ENCODE measurements at places on chromosomes 5 and 9. TPM values are rescaled to one million over a fixed set of nuclear protein-coding genes. Genes with fewer than 3 reads are reported as not detected.

DOK3 gene
- 7.7 TPM for total RNA-seq

GCNT1 gene
- 11.0 TPM for total RNA-seq

DNA sequence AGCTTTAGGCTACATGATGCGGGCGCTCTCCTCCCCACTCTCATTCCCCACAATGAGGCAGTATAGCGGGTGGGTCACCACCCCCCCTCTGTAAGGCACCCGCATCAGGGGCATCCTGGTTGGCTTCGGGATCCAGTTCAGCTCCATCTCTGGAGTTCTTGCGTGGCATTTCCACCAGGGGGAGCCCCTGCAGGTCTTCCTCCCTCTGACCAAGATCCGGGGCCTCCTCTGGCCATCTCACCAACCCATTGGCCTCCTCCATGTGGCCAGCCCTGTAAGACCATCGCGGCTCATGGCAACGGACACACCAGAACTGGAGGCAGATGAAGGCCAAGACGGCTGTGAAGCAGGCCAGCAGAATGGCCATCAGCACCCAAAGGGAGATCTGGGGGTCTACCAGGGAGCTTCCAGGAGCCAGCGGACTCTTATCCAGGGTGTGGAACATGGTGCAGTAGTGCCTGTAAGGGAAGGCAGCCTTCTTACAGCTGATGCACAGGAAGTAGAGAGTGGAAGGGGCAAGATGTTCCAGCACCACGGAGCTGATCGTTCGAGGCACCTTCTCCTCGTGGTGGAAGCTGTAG lies 77.0 kb downstream of the CYFIP2 start:
- H3K4me1 ChIP-seq: peaks cover 7% of the 10 kb centered on the region
- H3K27me3 ChIP-seq: no peaks in the 10 kb centered on the region
- H3K4me3 ChIP-seq: no peak overlapping the region
- H3K36me3 ChIP-seq: peaks cover 4% of the 10 kb centered on the region

- H3K4me1 ChIP-seq: peaks cover 21% of the 10 kb centered on the region
- no peak overlapping the region for H3K4me3 ChIP-seq
- DNase-seq: no peak
- H3K27me3 ChIP-seq: no peaks in the 10 kb centered on the region
- H3K27ac ChIP-seq: no peak overlapping the region
- H3K36me3 ChIP-seq: no peaks in the 10 kb centered on the region
Measured at GRCh38 chr5:57745029-57745428, 262.4 kb upstream of the ACTBL2 start.

DNA sequence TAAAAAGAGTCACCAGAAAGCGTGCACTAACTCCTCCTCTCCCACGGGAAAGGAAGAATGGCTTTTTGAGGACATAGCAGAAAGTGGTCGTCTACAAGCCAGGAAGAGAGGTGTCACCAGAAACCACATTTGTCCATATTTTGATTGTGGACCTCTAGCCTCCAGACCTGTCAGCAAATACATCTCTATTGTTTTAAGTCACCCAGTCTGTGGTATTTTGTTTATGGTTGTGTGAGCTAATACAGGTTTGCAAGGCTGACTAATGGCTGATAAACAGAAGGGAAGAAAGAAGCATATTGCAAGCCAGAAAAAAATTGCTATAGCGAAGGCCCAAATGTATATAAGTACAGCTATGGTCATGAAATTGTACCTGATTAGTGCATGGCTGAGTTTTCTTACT lies 21.4 kb downstream of the WDR70 start:
- H3K4me3 ChIP-seq: no peak overlapping the region
- H3K36me3 ChIP-seq: peaks cover 23% of the 10 kb centered on the region
- DNase-seq: no peak
- no peaks in the 10 kb centered on the region for H3K4me1 ChIP-seq
- H3K27ac ChIP-seq: no peak overlapping the region

- H3K4me3 ChIP-seq: no peak overlapping the region
- no peaks in the 10 kb centered on the region for H3K36me3 ChIP-seq
- DNase-seq: no peak
- H3K4me1 ChIP-seq: peaks cover 61% of the 10 kb centered on the region
- peak overlapping the region; percentile 84 for H3K27ac ChIP-seq
Measured at GRCh38 chr5:122442938-122443337, 130.9 kb downstream of the SNCAIP start.

DNA sequence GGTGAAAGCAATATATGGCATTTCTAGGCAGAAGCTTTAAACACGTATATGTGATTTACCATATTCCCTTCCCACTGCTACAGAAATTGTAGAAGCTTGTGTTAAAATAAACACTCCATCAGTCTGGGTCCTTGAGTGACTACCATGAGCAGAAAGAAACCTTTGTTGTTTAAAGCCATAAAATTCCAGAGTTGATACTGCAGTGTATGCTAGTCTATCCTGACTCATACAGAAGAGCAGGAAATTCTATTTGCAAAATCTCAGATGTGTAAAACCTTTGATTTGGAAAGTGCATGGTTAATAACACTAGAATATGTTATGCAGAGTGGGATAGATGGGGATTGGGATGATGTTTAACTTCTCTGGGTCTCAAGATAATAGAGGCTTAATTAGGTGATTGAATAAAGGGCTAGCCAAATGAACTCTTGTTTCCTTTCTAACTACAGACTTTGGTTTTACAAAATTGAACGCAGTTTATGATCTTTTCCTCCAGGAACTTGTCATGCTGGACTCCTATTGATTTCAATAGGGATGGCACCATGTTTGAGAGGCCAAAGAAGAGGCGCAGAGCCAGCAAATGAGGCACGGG lies 282.7 kb upstream of the VLDLR start:
- DNase-seq: no peak
- H3K4me3 ChIP-seq: no peak overlapping the region
- H3K36me3 ChIP-seq: no peaks in the 10 kb centered on the region

DNA sequence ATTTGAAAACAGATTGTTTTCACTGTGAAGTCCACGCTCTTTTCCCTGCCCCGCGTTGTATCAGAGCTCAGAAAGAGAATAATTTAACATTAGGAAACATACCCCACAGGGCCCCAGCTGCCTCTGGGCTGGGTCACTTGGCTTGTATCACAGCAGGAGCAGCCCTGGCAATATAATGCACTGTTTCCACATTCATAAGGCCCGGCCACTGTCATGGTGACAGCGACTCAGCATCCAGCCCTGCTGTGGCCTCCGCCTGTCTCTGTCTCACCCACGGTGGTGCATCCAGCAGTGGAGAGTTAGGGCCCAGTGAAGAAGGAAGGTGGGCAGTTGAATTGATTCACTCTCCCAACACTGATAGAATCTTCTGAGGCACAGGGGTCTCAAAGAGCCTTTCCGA lies 188.9 kb downstream of the NSG2 start:
- peaks cover 14% of the 10 kb centered on the region for H3K4me1 ChIP-seq
- no peaks in the 10 kb centered on the region for H3K27me3 ChIP-seq
- no peak for DNase-seq
- H3K4me3 ChIP-seq: no peak overlapping the region

DNA sequence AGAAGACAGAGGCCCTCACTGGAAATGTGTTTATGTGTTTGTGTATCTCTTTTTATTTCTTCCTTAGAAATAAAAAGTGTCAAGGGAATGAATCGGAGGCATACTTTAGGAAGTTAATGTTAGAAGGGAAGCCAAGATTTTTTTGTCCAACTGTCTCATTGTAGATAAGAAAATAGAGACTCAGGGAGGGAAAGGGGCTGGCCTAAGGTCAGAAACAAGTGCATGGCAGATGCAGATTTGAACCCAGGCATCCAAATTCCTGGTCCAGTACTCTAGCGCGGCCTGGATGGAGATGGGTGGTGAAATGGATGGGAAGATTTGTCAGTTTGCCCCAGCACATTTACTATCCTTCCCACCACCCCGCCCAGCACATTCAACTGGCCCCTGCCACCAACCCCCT lies 19.8 kb upstream of the TNIP1 start:
- peak overlapping the region; percentile 6 for H3K27ac ChIP-seq
- peaks cover 19% of the 10 kb centered on the region for H3K4me1 ChIP-seq
- H3K4me3 ChIP-seq: no peak overlapping the region
- H3K36me3 ChIP-seq: peaks cover 31% of the 10 kb centered on the region

- no peak for DNase-seq
- no peaks in the 10 kb centered on the region for H3K36me3 ChIP-seq
- no peak overlapping the region for H3K27ac ChIP-seq
- peaks cover 64% of the 10 kb centered on the region for H3K4me1 ChIP-seq
- H3K27me3 ChIP-seq: no peaks in the 10 kb centered on the region
Measured at GRCh38 chr5:138770977-138771376, 17.8 kb downstream of the CTNNA1 start.

DNA sequence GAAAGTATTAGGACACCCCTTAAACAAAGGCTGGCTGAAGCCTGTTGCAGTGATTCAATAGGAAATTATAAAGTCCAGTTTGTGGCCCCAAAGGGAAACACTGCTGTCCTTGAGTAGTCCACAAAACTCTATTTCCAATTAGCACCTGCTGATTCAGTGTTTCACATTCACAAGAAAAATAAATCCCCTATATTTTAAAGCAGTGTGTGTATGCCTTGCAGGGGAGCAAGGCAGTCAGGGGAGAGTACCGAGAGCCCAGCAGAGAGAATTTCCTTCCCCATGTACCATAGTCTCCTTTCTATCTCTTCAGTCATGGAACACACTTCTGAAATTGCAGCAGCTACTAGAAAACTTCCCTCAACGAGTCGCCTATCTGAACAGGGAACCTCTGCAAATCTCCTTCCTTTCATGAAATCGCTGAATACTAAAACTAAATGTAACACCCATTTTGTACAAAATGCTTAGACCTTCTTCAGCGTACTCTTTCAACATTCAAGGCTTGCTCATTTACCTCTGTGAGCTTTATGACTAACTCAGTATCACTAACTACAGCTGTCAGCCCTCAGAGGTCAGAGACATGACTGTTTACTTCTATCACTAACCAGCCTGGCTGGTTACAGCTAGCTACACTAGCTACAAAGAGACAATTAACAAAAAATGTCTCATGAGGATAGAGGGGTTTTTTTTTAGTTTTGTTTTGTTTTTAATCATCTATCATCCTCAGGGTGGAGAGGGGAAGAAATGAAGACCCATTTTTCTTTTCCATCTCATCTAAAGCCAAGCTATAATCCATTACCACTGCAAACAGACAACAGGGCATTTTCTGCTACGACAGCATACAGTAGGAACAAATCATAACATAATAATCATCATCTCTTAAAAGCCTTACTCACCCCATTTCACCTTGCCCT lies 188.7 kb downstream of the EBF1 start:
- no peak overlapping the region for H3K4me3 ChIP-seq
- no peak overlapping the region for H3K27ac ChIP-seq
- DNase-seq: no peak
- H3K27me3 ChIP-seq: no peaks in the 10 kb centered on the region
- H3K36me3 ChIP-seq: no peaks in the 10 kb centered on the region

DNA sequence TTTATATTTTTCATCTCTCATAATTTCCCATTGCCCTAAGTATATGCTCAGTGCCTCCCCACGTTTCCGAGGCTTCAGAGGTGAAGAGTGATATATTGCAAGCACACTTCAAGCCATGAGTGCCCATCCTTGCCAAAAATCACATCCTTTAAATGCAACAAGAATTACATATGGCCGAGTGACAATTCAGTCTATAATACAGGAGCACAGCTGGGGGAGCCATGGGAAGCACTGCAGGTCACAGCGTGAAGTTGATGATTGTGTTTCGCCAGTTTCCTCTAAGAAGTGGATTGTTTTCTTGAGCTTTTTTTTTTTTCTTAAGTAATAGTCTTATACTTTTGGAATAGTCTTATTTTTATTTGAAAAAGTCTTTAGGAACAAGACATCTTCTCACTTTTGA lies 61.1 kb downstream of the MTRR start:
- no peaks in the 10 kb centered on the region for H3K27me3 ChIP-seq
- peaks cover 17% of the 10 kb centered on the region for H3K4me1 ChIP-seq
- H3K27ac ChIP-seq: no peak overlapping the region
- H3K36me3 ChIP-seq: no peaks in the 10 kb centered on the region
- no peak overlapping the region for H3K4me3 ChIP-seq
- no peak for DNase-seq

GRCh38 chr5:40376566-40376965 lies 303.1 kb upstream of the PTGER4 start:
- no peaks in the 10 kb centered on the region for H3K27me3 ChIP-seq
- no peaks in the 10 kb centered on the region for H3K36me3 ChIP-seq
- H3K27ac ChIP-seq: no peak overlapping the region
- H3K4me3 ChIP-seq: no peak overlapping the region

DNA sequence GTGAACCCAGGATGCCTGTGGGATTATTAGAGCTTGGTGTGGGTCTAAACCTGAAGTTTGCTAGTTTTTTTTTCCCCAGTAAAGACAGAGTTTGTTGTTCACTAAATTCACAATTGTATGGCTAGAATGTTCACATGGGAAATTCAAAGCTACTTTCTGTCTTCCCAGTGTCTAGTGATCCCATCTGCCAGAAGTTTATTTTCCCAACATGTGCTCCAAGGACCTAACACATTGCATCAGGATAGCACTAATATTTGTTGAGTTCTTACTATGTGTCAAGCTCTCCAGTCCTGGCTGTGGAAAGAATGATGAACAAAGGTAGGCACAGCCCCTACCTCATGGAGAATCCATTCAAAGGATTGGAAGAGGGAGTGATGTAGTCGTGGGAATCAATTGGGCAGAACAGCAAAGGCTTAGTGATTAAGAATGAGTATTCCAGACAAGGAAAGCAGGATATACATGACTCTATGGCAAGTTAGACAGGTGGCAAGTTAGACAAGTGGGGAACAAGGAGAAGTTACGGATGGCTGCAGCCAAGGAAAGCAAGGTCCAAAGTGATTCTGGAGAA lies 521.5 kb upstream of the WWC1 start:
- no peaks in the 10 kb centered on the region for H3K4me1 ChIP-seq
- no peaks in the 10 kb centered on the region for H3K27me3 ChIP-seq
- H3K27ac ChIP-seq: no peak overlapping the region

DNA sequence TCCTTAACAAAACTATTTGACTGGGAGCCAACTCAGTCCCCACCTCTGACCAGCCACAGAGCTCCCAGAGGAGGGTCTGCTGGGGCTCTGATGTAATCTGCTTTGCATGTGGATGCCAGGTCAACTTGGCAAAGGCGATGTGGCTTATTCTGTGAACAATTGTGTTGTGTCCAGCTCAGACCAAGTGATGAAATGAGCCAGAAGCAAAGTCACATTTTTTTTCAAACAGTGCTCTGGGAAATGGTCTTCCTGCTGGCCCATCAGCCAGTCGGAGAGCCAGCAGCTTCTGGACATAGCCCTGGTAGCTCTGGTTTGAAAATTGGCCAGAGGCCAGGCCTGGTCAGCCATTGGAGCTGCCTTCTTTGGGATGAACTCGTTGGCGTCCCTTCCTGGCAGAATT lies 86.5 kb downstream of the ANGPTL2 start:
- DNase-seq: no peak
- no peaks in the 10 kb centered on the region for H3K27me3 ChIP-seq
- H3K4me1 ChIP-seq: peaks cover 26% of the 10 kb centered on the region
- no peaks in the 10 kb centered on the region for H3K36me3 ChIP-seq
- no peak overlapping the region for H3K4me3 ChIP-seq
- H3K27ac ChIP-seq: peak overlapping the region; percentile 76

- DNase-seq: no peak
- no peak overlapping the region for H3K4me3 ChIP-seq
- H3K36me3 ChIP-seq: no peaks in the 10 kb centered on the region
- H3K4me1 ChIP-seq: peaks cover 60% of the 10 kb centered on the region
Measured at GRCh38 chr5:54388811-54389210, 66.7 kb upstream of the HSPB3 start.
